Activated naive CD4-positive, alpha-beta T cell treated with anti-CD3 and anti-CD28 coated beads, Interleukin-2, amount 50 U/mL, for 72 hours (primary cell): ENCODE measurements at places on chromosomes 4 and X. TPM values are rescaled to one million over a fixed set of nuclear protein-coding genes. Genes with fewer than 3 reads are reported as not detected.

GRCh38 chr4:95910749-95911148 lies 70.9 kb downstream of the PDHA2 start:
- DNase-seq, result no peak

Gene S100P
- total RNA-seq, result not detected

GRCh38 chrX:23694606-23695005 lies 27.3 kb downstream of the PRDX4 start:
- DNase-seq, result no peak

Gene TKTL1
- 0.48 TPM for total RNA-seq

Gene MUC7
- total RNA-seq, result not detected

DNA sequence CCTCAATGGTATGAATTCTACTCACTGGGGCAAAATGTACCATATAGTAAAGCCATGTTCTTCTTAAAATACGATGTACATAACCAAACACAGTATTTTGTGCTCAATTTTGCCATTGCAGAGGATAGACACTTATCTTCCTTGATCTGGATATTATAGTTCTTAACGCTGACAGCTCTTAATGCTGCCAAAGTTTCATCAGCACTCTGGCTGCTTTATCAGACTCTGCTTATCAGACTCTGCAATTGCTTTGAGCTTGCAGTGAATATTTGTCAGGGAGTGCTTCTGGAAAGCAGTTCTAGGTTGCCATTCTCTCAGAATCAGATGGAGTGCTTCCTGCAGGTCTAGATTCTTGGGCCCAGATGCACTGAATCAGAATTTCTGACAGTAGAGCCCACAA lies 863.1 kb downstream of the CCSER1 start:
- DNase-seq, result no peak

DNA sequence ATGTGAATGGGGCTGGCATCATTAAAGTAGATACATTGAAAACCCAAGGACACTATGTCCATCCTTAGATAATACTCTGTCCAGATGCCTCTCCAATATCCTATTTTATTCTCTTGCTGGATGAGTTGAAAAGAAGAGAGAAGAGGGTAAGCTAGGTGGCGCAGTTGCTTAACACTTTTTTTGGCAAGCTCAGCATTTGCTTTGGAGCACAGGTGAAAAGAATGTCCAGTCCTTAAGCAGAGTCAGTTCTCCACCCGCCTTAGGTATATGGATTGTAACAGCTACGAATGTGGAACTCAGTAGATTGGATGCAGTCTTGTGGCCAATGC lies 208.4 kb downstream of the NWD2 start:
- DNase-seq, result peak; percentile 47

DNA sequence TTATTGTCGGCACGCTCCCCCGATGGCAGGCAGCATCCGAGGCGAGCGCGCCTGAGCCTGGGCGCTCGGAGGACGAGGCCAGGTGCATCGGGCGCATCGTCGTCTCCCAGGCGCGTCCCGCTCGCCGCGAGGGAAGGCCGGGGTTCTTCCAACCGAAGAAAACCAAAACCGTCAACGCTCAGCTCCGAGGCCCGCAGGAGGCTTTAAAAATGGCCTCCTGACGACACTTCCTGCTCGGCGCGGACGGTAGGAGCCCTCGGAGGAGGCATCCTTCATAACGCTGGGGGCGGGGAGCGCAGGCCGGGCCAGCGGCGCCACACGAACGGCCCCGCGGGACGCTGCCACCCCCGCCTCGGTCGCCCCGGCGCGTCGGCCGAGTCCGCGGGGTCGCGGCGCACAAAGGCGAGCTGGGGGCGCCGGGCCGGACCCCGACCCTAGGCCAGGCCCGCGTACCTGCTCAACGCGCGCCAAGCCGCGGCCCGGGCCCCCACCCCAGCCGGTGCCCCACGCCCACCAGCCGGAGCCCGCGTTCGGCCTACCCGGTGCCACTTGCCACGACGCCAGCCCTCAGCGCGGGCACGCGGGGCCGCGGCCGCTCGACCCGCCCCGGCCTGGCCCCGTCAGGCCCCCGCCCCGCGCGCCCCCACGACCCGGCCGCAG lies 501 bp downstream of the ZNF518B start:
- DNase-seq, result peak; percentile 68

DNA sequence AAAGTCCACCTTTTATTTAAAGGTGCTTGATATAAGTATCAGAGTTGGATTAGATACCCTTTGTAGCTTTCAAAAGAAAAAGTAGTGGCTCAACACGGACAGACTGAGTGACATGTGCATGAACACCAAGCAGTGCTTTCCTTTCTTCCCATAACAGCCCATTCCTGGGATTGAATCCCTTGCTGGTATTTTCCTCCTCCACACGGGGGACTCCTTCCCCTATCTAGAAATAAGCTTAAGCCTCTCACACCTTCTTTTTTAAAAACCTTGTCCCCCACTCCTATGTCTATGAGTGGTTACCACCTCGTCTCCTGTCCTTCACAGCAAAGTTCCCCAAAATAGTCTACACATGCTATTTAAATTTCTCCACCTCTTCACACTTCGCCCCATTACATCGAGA lies 5.1 kb downstream of the AP1S2 start:
- DNase-seq, result no peak

Gene RAB9A
- 20.3 TPM for total RNA-seq

Gene GAGE1
- not detected for total RNA-seq

- DNase-seq, result no peak
Observed at GRCh38 chr4:139896091-139896604, 230.5 kb downstream of the MGST2 start.

DNA sequence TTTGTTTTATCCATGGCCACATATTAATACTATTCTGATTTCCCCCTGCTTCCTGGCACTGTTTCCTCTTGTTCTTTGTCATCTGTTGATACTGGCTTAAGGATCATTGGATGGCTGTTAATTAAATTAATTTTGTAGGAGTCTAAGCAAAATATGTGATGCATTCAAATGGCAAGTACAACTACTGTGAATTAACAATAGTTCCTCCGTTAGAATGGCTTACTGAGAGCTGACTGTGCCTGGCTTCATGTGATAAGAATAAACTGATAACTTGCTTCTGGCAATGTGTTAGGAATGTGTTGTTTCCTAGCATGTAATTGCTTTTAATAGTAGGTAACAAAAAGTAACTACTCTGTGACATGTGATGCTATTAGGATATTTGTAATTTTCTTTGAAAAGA lies 98.5 kb downstream of the RPA4 start:
- DNase-seq, result no peak

Gene SPANXA1
- not detected for total RNA-seq

- no peak for DNase-seq
Observed at GRCh38 chr4:30962939-30963338, 242.8 kb downstream of the PCDH7 start.

Gene RNF150
- 0.08 TPM for total RNA-seq

GRCh38 chr4:17567271-17567670 lies 9.7 kb upstream of the LAP3 start:
- DNase-seq, result no peak

DNA sequence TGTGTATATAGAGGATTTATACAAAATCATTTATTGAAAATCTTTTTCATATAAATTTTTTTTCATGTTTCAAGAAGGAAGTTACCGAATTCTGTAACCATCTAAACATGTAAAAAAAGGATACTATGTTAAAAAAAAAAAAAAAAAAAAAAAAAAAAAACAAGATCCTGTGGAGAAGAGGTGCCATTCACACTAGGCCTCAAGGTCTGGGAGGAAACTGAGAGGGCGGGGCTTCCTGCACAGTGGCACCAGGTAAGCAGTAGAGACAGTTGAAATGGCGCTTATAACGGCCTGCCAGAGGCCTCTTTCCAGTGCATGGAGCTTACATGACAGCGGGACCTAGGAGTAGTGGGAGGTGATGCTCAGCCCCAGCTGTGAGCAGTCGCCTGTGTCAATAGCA lies 17.5 kb downstream of the TRAPPC2 start:
- no peak for DNase-seq

GRCh38 chr4:73721909-73722308 lies 18.5 kb upstream of the CXCL8 start:
- DNase-seq, result no peak

Gene PFKFB1
- 0.99 TPM for total RNA-seq

GRCh38 chrX:45186643-45187026 lies 14.0 kb downstream of the DIPK2B start:
- no peak for DNase-seq

DNA sequence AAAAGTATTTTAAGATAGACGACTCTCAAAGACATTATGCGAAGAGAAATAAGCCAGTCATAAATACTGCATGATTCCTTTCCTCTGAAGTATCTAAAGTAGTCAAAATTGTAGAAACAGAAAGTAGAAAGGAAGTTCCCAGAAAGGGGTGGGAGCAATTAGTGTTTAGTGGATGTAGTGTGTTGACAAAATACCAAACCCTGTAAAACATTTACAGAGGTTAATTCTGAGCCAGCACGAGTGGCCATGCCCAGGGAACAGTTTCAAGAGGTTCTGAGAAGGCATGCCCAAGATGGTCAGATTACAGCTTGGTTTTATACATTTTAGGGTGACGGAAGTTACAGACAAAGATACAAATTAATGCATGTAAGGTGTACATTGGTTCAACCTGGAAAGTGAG lies 34.4 kb upstream of the SLC25A4 start:
- no peak for DNase-seq

DNA sequence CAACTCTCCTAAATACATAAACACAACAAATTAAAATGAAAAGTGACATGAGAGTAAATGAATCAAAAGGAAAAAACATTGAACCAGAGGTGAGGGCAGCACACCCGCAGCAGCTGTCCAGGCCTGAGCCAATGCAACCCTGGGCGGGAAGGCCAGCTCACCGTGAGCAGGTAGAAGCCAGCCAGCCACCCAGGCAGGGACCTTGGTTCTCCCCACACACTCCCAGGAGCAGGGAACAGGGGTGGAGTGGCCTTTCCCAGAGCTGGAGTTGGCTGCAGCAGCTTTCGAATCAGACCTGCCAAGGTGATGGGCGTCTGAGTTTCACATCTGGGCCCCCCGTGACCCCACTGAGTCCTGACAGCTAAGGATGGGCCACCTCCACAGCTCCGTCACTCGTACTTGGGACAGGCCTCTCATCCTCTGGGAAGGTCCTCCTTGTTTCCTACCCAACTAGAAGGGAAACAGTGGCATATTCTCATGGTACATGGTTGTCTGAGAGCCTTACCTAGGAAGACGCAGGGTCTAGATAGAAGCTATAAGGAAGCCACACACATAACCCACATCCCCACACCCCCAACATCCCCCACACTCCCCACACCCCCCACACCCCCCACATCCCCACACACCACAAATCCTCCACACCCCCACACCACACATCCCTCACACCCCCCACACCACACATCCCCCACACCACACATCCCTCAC lies 172.2 kb downstream of the DCLK2 start:
- DNase-seq, result no peak

DNA sequence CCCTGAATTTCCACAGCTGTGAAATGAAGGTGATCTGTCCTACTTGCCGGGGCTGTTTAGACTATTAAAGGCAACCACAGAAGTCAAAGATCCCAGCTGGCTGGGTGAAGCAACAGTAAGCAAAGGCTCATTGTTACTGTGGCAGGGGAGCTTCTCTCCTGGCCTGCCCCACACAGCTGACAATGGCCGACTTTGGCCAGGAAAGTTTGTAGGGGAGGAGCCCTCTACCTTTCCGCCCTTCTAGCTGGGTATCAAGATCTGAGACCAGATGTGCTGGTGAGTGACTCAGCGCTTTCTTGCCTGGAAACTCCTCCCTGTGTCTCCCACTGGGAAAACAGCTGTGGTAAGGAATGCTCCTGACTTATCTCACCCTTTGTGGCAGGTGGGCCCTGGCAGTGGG lies 21.1 kb downstream of the RASSF6 start:
- no peak for DNase-seq

- no peak for DNase-seq
Observed at GRCh38 chr4:172982151-172982590, 186.4 kb upstream of the GALNT7 start.

GRCh38 chr4:30610361-30610760 lies 109.8 kb upstream of the PCDH7 start:
- no peak for DNase-seq

DNA sequence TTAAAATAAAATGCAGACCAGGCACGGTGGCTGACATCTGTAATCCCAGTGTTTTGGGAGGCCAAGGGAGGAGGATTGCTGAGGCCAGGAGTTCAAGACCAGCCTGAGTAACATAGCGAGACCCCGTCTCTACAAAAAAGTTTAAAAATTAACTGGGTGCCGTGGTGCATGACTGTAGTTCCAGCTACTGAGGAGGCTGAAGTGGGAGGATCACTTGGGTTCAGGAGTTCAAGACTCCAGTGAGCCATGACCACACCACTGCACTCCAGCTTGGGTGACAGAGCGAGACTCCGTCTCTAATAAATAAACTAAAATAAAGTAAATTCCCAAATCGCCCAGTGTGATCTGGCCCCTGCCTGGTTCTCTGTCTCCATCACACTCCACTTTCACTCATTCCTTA lies 43.7 kb downstream of the TENM3 start:
- no peak for DNase-seq

- no peak for DNase-seq
Observed at GRCh38 chrX:43899878-43900815, 17.9 kb upstream of the MAOB start.

Gene ARAP2
- total RNA-seq, result 24.5 TPM

Gene PF4V1
- total RNA-seq, result not detected

DNA sequence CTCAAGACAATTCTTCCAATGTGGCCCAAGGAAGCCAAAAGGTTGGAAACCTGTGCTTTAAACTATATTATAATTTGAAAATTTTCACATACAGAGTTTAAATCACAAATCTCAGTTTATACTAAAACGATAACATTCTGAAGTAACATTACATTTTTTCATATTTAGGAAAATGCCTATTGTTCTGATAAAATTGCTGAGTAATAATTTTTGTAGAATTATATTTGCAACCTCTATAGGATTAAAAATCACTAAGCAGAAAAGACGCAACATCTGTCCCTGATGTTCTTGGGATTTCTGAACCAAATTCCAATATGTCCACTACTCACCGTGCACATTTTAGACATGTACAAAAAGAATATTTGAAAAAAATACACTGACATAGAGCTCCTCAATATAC lies 10.5 kb downstream of the ZNF732 start:
- no peak for DNase-seq

Gene PASD1
- not detected for total RNA-seq

GRCh38 chr4:142465526-142465925 lies 380.6 kb downstream of the INPP4B start:
- no peak for DNase-seq

Gene ARR3
- not detected for total RNA-seq

GRCh38 chrX:30513284-30513683 lies 64.3 kb downstream of the TASL start:
- no peak for DNase-seq

Gene ANOS1
- total RNA-seq, result not detected

DNA sequence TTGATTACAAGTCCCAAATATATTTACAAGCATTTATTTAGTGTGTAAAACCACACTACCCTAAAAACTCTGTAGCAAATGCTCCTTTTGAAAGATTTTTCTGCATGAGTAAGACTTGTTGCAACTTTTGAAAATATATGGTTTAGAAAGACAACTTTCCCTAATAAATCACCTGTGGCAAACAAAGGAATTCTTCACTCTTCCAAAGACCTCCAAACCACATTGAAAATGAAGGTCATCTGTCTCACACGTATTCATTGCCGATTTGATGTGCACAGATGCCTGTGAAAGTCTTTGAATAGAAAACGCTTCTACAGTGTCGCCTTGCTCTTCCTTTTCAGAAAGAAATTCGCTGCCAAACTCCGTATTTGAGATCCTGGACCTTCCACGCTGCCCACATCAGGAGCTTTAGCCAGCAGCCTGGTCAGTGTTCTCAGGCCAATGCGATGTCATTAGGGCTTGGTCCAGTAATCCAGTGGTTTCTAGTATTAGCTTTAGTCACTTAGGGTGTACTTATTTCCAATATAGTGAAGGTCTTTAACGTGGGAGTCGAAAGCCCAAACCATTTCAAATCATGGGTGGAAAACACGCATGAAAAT lies 22.2 kb downstream of the SPINK2 start:
- DNase-seq, result no peak
